Adrenal gland (tissue), 19 donors: ENCODE measurements at places on chromosomes 4 and X. TPM values are rescaled to one million over a fixed set of nuclear protein-coding genes. Genes with fewer than 3 reads are reported as not detected.

The TCEAL2 gene
- total RNA-seq, result 1.7 TPM

The TCP11X1 gene
- total RNA-seq, result not detected

The CDS1 gene
- total RNA-seq, result 11.3 TPM

The CT45A5 gene
- not detected for total RNA-seq

The FOXO4 gene
- total RNA-seq, result 65.4 TPM

The RASGEF1B gene
- 27.2 TPM for total RNA-seq

The PRDX4 gene
- 235 TPM for total RNA-seq

The ADH1B gene
- 418 TPM for total RNA-seq

The SLC4A4 gene
- total RNA-seq, result 0.66 TPM

GRCh38 chrX:76434103-76434741 is 6.7 kb downstream of the MAGEE1 start:
- DNase-seq, result no peak
- no peaks in the 10 kb centered on the region for H3K27me3 ChIP-seq
- H3K4me1 ChIP-seq, result no peaks in the 10 kb centered on the region
- H3K4me3 ChIP-seq, result no peak overlapping the region
- H3K36me3 ChIP-seq, result no peaks in the 10 kb centered on the region

GRCh38 chrX:123854329-123854728 is 5.5 kb upstream of the XIAP start:
- no peaks in the 10 kb centered on the region for H3K36me3 ChIP-seq
- H3K27ac ChIP-seq, result no peak overlapping the region
- no peaks in the 10 kb centered on the region for H3K4me1 ChIP-seq

- no peak for DNase-seq
- no peak overlapping the region for H3K4me3 ChIP-seq
Measured at GRCh38 chr4:98518559-98519267, 139.7 kb downstream of the TSPAN5 start.

GRCh38 chrX:38402118-38402517 is 49.7 kb downstream of the OTC start:
- H3K27ac ChIP-seq, result no peak overlapping the region
- no peaks in the 10 kb centered on the region for H3K36me3 ChIP-seq
- H3K4me1 ChIP-seq, result no peaks in the 10 kb centered on the region
- H3K27me3 ChIP-seq, result peaks cover 11% of the 10 kb centered on the region

DNA sequence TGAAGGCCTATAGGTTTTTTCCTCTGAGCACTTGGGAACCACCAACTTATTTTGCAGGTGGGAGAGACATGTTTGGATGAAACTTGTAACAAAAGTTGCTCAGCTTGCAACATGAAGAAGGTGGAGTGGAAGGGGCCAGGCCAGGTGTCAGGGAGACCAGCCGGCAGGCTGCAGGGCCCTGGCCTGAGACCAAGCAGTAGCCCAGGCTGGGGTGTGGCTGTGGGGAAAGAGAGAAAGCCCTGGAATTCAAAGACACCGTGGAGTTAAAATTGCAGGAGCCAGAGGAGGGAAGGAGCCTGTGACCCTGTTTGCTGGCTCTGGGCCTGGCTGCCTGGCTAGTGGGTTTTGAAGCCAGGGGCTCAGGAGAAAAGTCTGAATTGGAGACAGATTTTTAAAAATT is 43.4 kb downstream of the EFNB1 start:
- no peak overlapping the region for H3K27ac ChIP-seq
- no peak overlapping the region for H3K4me3 ChIP-seq
- H3K27me3 ChIP-seq, result no peaks in the 10 kb centered on the region

DNA sequence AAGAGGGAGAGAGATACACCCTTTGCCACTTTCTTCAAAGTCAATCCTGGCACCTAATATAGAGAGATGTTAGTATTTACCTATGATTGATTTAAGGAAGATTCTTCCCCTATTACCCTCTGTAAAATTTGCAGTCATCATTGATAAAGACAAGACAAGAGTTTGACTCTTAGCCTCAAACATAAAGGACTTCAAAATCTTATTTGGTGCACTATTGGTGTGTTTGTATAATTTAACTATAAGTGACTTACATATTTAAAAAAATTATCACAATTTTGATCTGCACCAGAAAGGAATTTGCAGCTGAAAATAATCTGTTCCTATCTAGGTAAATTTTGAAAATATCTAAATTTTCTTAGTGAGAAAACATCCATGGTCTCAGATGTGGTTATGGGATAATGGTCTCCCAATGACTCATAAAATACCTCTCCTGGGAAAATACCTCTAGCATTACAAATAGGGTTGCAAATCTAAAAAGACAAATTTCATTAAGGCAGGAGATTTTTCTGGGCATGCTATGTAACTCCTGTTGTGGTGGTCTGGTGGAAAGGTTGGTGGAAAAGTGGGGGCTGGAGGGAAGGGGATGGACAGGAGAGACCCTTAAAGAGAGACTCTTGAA is 173.6 kb upstream of the MED14 start:
- H3K27me3 ChIP-seq, result no peaks in the 10 kb centered on the region
- no peak overlapping the region for H3K27ac ChIP-seq
- no peaks in the 10 kb centered on the region for H3K36me3 ChIP-seq
- no peak overlapping the region for H3K4me3 ChIP-seq
- DNase-seq, result no peak

- no peak overlapping the region for H3K27ac ChIP-seq
- H3K27me3 ChIP-seq, result no peaks in the 10 kb centered on the region
- H3K36me3 ChIP-seq, result no peaks in the 10 kb centered on the region
- no peak overlapping the region for H3K4me3 ChIP-seq
- DNase-seq, result no peak
Measured at GRCh38 chr4:76260571-76260970, 9.1 kb downstream of the FAM47E start.

DNA sequence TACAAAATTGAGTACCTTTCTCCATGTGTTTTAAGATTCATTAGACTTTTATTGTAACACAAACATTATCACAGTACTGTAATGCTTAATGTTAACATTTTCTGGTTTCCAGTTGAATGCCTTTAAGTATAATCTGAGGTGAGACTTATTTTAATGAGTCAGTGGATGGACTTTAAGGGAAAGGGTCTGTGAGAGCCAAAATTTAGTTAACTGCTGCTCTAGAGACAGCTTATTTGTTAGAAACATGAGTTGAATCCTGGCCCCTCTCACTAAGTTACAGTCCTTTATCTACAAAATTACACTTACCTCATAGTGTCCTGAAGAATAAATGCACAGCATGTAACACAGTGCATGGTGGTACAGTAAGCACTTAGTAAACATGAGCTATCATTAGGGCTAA is 66.0 kb downstream of the PGRMC2 start:
- no peak overlapping the region for H3K27ac ChIP-seq
- no peak overlapping the region for H3K4me3 ChIP-seq

DNA sequence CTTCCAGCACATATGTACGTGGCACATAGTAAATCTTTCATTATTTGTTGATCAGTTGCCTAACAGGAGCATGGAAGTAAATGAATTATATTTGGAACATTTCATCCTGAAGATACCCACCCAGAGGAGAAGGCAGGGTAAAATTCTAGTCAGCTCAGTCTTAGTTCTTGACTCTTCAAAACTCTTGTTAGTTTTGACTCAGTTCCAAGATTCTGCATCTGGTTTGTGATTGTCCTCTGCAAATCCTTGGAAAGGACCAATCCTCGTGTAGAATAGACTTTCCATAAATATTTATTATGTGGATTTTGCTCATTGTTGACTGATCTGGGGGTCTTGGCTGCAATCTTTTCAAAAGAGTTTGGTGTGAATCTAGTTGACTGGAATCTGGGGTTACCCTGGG is 257.5 kb upstream of the FAT1 start:
- no peaks in the 10 kb centered on the region for H3K4me1 ChIP-seq
- no peak overlapping the region for H3K27ac ChIP-seq
- H3K36me3 ChIP-seq, result no peaks in the 10 kb centered on the region
- no peak for DNase-seq
- H3K27me3 ChIP-seq, result no peaks in the 10 kb centered on the region

DNA sequence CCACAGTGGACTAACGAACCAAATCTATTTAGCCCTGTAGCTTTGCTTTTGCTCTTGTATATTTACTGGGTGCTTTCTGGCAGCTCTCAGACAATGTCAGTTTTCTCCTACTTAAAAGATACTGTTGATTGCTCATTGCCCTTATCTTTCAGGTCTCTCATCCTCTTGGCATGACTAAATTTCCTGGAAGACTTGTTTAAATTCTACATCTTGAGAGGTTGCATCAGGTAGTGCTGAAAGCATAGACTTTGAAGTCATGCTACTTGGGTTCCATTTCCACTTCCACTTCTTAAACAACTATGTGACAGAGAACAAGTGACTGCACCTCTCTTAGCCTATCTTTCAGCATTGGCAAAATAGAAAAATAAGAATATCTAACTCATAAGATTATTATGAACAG is 8.4 kb downstream of the TDO2 start:
- H3K36me3 ChIP-seq, result no peaks in the 10 kb centered on the region
- no peaks in the 10 kb centered on the region for H3K4me1 ChIP-seq
- DNase-seq, result no peak
- H3K4me3 ChIP-seq, result no peak overlapping the region
- no peaks in the 10 kb centered on the region for H3K27me3 ChIP-seq

- no peaks in the 10 kb centered on the region for H3K27me3 ChIP-seq
- no peaks in the 10 kb centered on the region for H3K4me1 ChIP-seq
- no peak overlapping the region for H3K4me3 ChIP-seq
- no peak for DNase-seq
- H3K36me3 ChIP-seq, result no peaks in the 10 kb centered on the region
- H3K27ac ChIP-seq, result no peak overlapping the region
Measured at GRCh38 chrX:8274170-8274569, 103.1 kb upstream of the VCX2 start.

DNA sequence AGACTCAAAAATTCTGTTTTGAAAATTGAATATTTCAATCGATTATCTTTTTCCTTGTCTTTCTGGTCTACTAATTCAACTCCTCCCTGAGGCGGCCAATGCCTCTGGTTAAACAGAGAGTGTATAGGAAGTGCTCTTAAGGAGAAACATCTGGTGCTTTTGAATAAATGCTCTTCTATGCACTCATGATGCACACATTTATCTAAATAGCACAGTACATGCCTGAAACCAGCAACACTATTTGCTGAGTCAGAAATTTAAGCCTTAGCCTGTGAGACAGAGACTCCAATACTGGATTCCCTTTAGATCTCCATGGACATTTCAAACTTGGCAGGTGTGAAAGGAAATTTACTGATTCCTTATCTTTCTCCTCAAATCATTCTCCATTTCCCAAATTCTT is 118.6 kb downstream of the SLIT2 start:
- H3K4me1 ChIP-seq, result peaks cover 10% of the 10 kb centered on the region
- H3K27me3 ChIP-seq, result no peaks in the 10 kb centered on the region
- no peak for DNase-seq

DNA sequence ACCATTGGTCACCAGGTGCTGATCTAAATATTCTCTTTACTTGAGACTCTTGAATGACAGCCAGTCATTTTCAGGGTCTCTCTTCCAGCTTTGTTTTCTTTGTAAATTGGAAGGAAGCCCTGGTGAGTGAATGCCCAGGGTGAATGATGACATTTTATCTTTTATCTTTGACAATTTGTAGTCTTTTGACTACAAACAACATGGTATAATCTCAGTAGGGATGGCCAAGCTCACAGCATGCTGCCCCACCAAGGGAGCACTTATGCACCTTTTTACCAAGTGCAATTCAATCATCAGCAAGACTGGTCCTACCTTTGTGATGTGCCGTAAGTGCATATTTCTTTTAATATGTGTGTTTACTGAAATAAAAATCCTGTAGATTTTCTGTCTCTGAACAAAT is 5.7 kb downstream of the AFM start:
- H3K4me3 ChIP-seq, result no peak overlapping the region
- no peaks in the 10 kb centered on the region for H3K36me3 ChIP-seq
- H3K27ac ChIP-seq, result no peak overlapping the region
- no peak for DNase-seq

GRCh38 chr4:114349543-114350175 is 248.9 kb upstream of the UGT8 start:
- H3K27me3 ChIP-seq, result no peaks in the 10 kb centered on the region
- no peaks in the 10 kb centered on the region for H3K4me1 ChIP-seq
- H3K27ac ChIP-seq, result no peak overlapping the region
- H3K36me3 ChIP-seq, result no peaks in the 10 kb centered on the region
- no peak overlapping the region for H3K4me3 ChIP-seq

DNA sequence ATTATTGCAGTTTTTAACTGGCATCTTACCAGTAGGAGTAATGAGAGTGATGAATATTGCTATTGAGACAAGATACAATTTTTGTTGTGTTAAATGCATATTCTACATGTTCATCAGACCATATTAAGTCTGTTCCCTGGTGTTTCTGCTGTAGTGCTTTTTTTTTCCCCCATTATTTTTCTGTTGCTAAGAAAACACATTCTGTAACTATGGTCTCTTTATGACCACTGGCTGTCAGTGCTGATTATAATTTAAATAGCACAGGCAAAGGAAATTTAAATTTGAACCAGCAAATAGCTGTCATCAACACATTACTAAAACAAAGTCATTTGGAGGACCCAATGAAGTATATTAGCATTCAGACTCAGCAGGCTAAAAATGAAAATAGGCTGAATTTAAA is 98.3 kb upstream of the ANKRD50 start:
- H3K4me1 ChIP-seq, result no peaks in the 10 kb centered on the region
- H3K27me3 ChIP-seq, result no peaks in the 10 kb centered on the region
- no peaks in the 10 kb centered on the region for H3K36me3 ChIP-seq
- H3K4me3 ChIP-seq, result no peak overlapping the region

DNA sequence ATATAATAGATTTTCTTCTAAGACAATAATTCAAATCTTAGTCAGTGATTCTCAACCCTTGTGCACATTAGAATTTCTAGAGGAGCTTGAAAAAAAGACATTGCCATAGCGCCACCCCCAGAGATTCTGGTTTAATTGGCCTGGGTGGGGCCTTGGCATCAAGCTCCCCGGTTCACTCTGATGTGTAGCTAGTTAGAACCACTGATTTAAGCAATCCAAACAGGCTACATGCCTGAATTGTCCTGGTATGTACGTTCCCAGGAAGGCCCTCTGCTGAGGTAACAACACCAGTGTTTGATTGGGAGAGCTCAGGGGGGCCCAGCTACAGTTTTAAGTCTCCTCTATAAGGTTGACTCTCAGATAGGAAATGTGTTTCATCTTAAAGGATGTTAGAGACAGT is 1.3 kb upstream of the ATP10D start:
- H3K36me3 ChIP-seq, result no peaks in the 10 kb centered on the region
- no peak overlapping the region for H3K4me3 ChIP-seq
- H3K4me1 ChIP-seq, result no peaks in the 10 kb centered on the region
- no peak overlapping the region for H3K27ac ChIP-seq

GRCh38 chr4:159358226-159358625 is 255.3 kb downstream of the RAPGEF2 start:
- H3K4me3 ChIP-seq, result no peak overlapping the region
- peaks cover 28% of the 10 kb centered on the region for H3K36me3 ChIP-seq
- no peaks in the 10 kb centered on the region for H3K27me3 ChIP-seq
- no peaks in the 10 kb centered on the region for H3K4me1 ChIP-seq
- DNase-seq, result no peak

GRCh38 chrX:71955530-71956120 is 45.0 kb downstream of the NHSL2 start:
- H3K4me1 ChIP-seq, result no peaks in the 10 kb centered on the region
- peaks cover 25% of the 10 kb centered on the region for H3K27me3 ChIP-seq
- no peaks in the 10 kb centered on the region for H3K36me3 ChIP-seq
- H3K27ac ChIP-seq, result no peak overlapping the region
- H3K4me3 ChIP-seq, result no peak overlapping the region
- DNase-seq, result no peak

- no peaks in the 10 kb centered on the region for H3K36me3 ChIP-seq
- no peaks in the 10 kb centered on the region for H3K27me3 ChIP-seq
- H3K27ac ChIP-seq, result no peak overlapping the region
- no peaks in the 10 kb centered on the region for H3K4me1 ChIP-seq
- DNase-seq, result no peak
- H3K4me3 ChIP-seq, result no peak overlapping the region
Measured at GRCh38 chrX:16516232-16516876, 133.6 kb upstream of the S100G start.

GRCh38 chr4:74189331-74190043 is 31.6 kb downstream of the MTHFD2L start:
- H3K4me3 ChIP-seq, result no peak overlapping the region
- peak; percentile 12 for DNase-seq
- no peaks in the 10 kb centered on the region for H3K4me1 ChIP-seq
- no peaks in the 10 kb centered on the region for H3K36me3 ChIP-seq
